Mucosa of descending colon (tissue), 3 donors: ENCODE measurements at places on chromosomes 7 and 10. TPM values are rescaled to one million over a fixed set of nuclear protein-coding genes. Genes with fewer than 3 reads are reported as not detected.

- DNase-seq = no peak
These were observed 110.7 kb downstream of the ICA1 start for GRCh38 chr7:8151161-8151725.

DNA sequence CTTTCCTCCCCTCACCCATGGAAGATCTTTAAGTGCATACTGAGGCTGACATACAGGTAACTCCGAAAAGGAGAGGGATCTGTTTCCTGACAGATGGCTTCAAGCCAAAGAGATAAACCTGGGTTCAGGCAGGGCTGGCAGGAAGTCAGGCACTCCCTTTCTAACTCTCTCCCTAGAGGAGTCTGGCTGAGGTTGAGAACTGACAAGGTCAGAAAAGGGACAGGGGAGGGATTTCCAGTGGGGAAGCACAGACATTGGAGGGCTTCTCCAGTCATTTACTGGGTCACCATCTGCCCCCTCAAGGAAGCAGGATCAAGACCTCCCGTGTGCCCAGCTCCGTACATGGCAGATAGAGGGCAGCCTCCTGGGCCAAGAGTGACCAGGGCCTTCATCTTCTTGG lies 31.6 kb downstream of the TLX1 start:
- DNase-seq = no peak

- DNase-seq = no peak
These were observed 616.1 kb downstream of the LRMDA start for GRCh38 chr10:76047521-76047920.

GRCh38 chr10:33871061-33871956 lies 536.8 kb upstream of the NRP1 start:
- no peak for DNase-seq

GRCh38 chr7:107613948-107614347 lies 33.9 kb downstream of the BCAP29 start:
- no peak for DNase-seq

DNA sequence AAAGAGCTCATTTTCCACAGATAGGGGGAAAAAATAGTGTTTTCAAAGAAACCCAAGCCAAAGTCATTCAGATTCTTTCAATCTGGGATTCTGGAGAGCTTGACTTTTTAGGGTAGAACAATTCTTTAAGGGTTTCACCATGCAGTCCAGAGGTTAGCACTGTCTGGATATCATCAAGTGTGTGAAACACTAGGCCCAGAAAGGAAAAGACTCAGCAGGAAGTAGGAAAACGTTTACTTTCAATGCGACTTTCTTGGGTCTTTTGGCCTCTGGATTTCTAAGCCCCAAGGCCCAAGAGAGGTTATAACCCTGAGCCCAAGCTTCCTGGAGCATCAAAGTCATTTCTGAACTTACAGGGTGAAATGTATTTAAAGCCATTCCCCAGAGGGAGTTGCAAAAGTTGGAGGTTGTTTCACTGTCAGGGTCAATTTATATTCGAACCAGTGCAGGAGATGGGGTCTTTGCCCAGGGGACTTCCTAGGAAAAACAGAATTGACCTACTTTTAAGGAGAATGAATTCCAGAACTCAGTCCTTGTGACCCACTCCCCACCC lies 158.0 kb downstream of the C7orf25 start:
- no peak for DNase-seq

GRCh38 chr10:127283576-127283975 lies 87.2 kb upstream of the INSYN2A start:
- DNase-seq = no peak

GRCh38 chr7:100515072-100515532 lies 23.9 kb upstream of the AGFG2 start:
- DNase-seq = no peak

- peak; percentile 9 for DNase-seq
These were observed 1.5 kb downstream of the SUN1 start for GRCh38 chr7:833601-834258.

DNA sequence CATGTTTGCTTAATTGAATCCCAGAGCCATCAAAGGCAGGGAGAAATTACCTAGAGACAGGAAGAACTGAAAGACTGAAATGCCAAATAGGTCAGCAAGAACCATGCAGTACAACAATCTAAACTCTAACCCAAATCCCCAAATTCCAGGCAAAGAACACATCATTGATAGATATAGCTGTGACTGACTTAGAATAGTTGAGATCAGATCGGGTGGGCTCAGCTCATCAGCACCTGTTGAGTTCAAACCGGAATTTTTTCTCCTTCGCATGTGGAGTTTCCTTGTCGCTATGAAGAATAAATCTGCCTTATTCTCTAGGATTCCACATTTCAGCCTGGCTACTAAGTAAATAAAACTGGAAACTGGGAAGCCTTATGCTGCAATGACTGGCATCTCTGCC lies 1.4 kb downstream of the ANKMY2 start:
- no peak for DNase-seq

DNA sequence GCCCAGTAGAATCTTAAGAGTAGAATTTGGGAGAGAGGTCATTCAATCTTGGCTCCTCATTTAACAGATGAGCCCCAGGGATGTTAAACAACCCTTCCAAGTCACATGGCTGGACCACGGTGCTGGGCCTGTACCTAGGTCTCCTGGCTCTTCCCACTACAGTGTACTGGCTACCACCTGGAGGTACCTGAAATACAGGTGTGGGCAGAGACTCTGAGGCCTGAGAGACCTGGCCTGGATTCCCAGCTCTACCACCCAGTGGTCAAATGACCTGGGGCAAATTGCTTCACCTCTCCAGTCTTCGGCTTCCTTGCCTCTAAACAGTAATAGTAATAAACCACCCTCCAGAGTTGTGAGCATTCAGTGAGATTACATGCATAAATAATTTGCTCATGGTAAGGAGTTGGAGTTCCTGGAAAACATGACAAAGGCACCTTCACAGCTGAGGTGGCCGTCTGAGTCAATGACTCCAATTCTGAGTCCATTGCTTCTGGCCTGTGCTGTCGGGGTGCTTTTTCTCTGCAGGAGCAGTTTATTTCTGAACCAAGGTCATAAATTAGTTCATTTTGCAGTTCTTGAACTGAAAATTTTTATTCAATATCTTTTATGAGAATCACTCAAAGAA lies 2.7 kb downstream of the GOT1 start:
- no peak for DNase-seq

DNA sequence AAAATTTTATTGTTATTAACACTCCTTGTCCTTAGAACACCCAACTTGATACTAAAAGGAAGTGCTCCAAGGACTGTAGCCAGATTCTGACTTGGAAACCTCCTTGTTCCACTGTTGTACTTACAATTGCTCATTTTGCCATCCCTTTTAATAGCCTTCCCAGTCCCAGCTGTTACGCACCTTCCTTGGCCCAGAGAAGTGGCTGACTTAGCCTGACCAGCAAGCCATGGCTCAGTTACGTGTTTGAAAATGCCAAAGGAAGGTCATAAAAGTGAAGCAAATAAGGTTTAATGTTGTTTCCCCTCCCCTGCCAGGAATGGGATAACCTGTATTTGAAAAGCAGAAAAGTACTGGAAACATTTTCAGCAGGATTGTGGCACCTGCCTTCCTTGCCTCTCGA lies 3.7 kb upstream of the ANKRD1 start:
- DNase-seq = no peak

DNA sequence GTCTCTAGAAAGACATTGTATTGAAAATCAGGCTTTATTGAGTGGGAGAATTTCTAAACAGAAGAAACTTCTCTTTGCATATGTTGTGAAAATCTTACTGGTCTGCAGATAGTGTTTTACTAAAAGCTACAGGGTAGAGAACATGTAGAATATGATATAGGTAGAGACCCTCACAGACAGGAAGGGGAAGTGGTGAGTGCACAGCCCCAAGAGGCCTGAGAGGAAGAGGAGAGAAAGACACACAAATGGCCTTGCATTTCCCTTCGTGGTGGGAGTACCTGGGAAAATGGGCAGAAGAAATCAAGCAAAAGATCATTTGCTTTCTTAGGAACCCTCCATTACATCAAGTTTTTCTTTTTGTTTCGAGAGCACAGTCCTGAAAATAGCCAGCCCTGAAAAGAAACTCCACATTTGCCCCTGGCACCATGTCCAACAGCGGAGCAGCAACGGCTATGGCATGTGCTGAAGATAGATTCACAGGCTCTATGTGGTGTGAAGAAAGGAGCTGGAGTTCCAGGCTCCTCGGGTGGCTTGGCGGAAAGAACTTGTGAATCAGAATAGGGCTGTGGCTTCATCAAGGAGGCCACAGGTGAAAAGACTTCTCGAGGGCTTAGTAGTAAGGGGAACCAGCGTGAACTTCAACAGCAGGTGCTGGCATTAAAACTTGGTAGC lies 143.5 kb downstream of the CALCR start:
- DNase-seq = no peak

- DNase-seq = no peak
These were observed 83.4 kb downstream of the AGMO start for GRCh38 chr7:15478401-15478800.

DNA sequence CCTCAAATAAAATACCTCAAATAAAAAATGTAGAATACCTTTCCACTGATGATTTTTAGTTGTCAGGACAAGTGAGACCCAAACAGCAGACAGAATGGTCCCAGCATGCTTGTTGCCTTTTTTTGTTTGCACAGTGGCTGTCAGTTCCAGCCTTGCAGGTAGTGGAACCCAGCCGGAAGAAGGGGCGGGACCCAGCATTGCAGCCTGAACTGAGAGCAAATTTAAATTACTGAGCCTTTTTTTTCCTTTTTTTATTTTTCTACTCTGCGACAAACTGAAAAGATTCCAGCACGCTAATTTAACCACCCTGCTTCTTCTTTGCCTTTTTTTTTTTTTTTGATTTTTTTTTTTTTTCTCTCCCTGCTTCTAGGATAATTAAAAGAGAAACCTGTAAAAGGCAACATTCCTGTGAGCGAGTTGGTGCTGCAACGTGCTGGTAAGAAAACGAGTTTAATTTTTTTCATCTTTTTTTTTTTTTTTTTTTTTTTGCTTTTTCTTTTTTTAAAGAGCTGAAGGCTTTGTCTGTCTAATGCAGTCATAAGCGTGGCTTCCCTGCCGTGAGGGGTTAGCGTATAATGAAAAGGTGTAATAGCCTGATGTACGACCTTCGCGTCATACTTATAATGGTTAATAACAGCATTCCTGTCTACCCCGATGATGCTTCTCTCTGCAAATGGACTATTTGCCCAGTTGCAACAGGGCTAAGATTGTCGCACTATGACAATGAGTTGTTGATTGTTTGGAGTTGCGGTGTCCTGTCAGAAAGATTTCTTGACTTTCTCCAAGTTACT lies 555.3 kb upstream of the CELF2 start:
- DNase-seq = no peak

DNA sequence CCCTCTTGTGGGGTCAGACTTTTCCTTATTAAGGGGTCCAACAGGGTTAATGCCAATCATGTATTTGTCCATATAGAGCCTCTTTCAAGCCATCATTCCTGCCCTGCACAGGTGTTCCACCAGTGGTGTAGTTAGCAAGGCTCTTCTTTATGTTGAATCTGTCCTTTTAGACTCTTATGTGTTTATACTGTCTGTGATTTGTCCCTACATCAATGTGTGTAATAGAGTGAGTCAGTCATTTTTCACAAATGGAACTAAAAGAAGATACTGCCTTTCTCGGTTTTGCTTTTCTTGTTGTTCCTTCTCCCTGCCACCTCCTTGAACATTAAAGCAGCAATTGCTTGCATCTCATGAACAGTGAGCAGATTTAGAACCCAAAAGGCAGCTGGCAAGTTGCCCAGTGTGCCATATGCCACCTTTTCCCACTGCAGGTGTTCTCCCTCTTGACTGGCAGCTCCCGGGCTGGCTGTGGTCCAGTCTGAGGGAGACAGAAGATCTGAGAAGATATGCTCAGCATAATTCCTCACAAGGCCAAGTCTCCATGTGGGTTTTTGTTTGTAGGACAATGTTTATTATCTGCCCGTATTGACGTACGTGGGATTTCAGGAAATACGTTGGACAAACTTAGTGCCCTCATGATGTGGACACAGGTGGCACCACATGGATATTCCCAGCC lies 154.1 kb downstream of the LHFPL3 start:
- DNase-seq = peak; percentile 76

DNA sequence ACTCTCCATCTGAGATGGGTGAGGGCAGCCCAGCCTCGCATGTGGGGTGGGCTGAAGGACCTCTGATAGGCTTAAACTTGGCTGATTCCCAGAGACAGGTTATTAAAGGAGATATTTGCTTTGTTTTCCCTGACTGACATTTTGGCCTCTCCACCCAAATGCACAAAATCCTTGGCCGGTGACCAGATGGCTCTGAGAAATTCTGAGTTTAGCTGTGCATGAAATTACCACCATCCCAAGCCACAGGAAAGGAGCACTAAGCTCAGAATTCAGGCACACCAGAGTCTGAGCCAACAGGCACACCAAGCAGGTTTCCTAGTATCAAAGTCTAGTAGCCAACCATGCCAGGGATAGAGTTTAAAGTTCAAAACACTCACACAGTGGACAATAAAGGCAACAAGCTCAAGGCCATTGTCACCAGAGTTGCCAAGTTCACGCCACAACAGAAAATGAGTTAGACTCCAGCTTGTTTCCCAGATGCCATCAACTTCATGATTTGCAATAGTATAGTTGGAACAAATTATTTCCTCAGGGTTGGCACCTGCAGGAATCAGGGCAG lies 387.6 kb downstream of the KCNMA1 start:
- DNase-seq = peak; percentile 9

GRCh38 chr7:5489991-5490536 lies 66.4 kb upstream of the TNRC18 start:
- no peak for DNase-seq

DNA sequence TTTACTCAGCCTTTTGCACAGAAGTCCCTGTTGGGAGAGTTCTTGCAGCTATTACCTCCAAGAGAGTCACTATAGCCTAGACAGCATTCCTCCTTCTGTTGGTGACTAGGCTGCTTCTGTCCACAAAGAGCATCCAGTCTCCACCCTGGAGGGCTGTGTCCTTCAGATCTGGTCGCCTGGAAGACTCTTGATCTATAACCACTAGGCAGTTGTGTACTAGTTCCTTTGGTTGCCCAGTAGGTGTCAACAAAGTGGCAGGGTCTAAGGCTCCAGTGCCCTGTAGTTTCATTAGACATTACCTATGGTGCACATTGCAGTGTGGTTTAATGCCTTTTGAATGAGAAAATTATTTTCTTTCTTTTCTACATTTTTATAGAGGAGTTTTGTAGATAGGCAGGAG lies 11.3 kb upstream of the AKR1C2 start:
- DNase-seq = no peak

GRCh38 chr7:117640465-117640864 lies 160.6 kb downstream of the CFTR start:
- no peak for DNase-seq

- no peak for DNase-seq
These were observed 432.0 kb downstream of the PCDH15 start for GRCh38 chr10:54368984-54369383.

DNA sequence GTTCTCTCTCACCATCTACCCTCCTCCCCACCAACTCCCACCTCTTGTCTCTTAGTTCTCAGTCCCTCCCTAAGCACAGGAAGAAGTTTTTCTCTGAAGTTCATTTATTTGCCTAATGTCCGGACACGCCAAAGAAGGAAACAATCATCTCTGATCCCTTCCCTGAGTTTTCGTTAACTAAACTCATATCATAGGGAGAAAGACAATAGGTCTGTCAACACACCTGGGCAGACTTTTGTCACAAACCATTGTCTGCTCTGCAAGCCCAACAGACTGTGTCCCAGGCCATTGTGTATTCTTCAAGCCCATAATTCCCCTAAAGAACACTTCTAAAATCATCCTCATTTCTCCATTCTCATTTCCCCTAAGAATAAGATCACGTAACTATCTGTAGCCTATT lies 691.0 kb upstream of the MBL2 start:
- no peak for DNase-seq

- DNase-seq = no peak
These were observed 674.3 kb upstream of the PHF14 start for GRCh38 chr7:10299384-10299783.

The C10orf53 gene
- total RNA-seq = not detected

The IKZF1 gene
- total RNA-seq = 8.8 TPM

The OR9A2 gene
- total RNA-seq = not detected

The FKBP6 gene
- total RNA-seq = not detected

The AUTS2 gene
- 31.2 TPM for total RNA-seq

The ADIRF gene
- 48.6 TPM for total RNA-seq
